Fibroblast of skin of left quadriceps (primary cell): ENCODE measurements at places on chromosomes 5 and 9.

GRCh38 chr5:109163336-109163735 is 246.4 kb downstream of the PJA2 start:
- no peak for DNase-seq

DNA sequence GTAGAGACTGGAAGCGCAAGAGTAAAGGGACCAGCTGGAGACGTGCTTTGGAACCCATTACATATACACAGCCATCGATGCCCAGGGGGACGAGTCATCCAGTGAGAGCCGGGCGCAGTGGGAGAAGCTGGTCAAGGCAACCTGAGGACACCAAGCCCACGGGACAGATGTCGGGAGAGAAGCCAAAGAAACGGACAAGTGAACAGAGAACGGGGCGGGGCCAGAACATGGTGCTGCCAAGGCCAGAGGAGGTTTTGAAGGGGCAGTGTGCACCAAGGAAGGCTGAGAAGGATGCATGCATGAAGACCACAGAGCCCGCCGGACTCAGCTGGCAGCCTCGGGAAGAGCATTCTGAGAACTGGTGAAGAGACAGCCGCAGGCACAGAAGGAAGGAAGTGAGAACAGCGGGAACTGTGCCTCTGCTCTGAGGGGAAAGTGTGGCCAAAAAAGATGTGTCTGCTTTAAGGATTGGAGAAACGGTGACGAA is 20.3 kb downstream of the CAMSAP1 start:
- no peak for DNase-seq

DNA sequence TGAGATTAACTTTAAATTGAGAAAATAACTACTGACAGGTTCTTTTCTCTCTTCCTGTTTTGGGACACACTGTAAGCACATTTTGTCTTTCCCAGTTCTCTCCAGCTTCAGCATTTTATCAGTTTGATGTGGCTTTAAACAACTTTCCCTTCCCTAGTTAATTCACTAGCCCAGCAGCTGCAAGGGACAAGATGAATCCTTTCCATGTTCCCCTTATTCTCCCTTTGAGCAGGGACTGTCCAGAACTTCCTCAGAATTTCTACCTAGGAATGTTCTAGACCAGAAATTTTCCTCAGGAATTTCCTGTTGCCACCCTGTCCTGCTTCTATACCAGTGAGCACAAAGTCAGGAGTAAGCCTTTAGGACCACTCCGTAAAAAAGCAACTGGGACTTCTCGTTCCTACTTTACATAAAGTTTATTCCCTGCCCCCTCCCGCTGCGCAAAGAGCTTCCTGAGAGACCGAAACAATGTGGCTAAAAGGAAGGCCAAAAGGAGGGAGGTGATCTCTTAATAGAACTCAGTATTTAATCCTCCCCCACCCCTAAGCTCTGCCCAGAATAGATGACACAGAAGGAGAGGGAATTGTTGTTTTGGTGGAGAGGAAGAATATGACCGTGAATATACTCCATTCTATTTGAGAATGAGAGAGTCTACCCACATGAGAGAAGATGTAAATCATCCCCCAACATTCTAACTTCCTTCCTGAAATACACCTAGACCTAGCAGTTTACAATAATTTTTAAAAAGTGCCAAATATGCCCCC is 61.9 kb downstream of the GLIS3 start:
- no peak for DNase-seq

DNA sequence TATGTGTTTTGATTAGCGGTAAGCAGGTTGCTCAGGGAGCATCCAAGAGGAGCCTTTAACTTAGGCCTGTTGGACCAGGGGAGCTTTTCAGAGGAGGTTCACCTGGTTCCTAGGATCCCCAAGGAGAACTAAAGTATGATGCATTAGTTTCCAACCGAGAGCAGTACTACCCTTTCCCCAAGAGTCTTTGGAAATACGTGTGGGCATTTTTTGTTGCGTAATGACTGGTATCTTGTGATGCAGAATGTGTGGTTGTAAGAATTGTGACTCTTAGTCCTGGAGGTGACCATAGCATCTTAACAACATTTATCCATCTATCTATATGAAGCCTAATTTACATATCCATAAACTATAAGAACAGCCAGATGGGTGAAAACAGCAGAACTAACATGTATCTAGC is 11.0 kb downstream of the CFAP95 start:
- DNase-seq = no peak

DNA sequence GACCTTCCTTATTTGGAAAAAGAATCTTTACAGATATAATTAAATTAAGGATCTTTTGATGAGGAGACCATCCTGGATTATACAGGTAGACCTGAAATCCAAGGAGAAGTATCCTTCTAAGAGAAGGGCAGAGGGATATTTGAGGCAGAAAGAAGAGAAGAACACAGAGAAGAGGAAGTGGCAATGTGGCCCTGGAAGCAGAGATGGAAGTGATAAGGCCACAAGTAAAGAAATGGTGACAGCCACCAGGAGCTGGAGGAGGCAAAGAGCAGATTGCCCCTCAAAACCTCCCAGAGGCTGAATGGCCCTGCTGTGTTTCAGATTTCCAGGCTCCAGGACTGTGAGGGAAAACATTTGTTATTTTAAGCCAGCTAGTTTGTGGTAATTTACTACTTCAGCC is 93.0 kb upstream of the ANKRD55 start:
- DNase-seq = no peak

GRCh38 chr5:142151436-142152383 is 43.1 kb downstream of the NDFIP1 start:
- peak; percentile 53 for DNase-seq

DNA sequence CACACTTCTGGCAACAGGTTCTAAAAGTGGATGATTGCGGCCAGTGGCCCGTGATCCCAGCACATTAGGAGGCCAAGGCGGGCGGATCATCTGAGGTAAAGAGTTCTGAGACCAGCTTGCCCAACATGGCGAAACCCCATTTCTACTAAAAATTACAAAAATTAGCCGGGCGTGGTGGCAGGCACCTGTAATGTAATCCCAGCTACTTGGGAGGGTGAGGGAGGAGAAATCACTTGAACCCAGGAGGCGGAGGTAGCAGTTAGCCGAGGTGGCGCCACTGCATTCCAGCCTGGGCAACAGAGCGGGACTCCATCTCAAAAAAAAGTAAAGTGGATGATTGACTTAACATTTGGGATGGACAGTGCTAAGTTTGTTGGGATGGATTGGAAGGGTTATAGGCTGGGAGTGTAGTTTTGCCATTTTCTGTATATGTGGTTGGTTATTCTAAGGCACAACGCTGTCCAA is 3.4 kb downstream of the MATR3 start:
- DNase-seq = no peak

DNA sequence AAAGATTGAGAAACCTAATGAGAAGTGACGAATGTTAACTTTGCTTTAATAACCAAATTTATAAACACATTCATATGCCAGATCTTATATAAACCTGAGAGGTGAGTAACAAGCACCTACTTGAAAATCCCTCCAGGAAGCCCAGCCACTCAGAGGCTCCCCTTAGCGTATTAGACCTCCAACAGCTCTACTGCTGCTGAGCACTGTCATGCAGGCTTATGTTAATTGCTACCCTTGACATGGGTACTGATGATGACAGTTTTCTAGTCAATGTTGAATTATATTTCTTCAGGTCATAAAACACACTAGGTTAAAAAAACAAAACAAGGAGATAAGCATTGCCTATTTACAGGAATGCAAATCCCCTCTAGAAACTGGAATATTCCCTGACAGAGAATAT is 161.2 kb downstream of the MPDZ start:
- no peak for DNase-seq

- DNase-seq = peak; percentile 3
Observed at GRCh38 chr9:38620483-38621433, at the start of gene ANKRD18A. Gene ANKRD18A, minus strand, starts transcription at chr9:38620596. Its CDS starts 311 bp downstream, at chr9:38620285.

- no peak for DNase-seq
Observed at GRCh38 chr5:178363501-178364325, 131.1 kb upstream of the PHYKPL start.

DNA sequence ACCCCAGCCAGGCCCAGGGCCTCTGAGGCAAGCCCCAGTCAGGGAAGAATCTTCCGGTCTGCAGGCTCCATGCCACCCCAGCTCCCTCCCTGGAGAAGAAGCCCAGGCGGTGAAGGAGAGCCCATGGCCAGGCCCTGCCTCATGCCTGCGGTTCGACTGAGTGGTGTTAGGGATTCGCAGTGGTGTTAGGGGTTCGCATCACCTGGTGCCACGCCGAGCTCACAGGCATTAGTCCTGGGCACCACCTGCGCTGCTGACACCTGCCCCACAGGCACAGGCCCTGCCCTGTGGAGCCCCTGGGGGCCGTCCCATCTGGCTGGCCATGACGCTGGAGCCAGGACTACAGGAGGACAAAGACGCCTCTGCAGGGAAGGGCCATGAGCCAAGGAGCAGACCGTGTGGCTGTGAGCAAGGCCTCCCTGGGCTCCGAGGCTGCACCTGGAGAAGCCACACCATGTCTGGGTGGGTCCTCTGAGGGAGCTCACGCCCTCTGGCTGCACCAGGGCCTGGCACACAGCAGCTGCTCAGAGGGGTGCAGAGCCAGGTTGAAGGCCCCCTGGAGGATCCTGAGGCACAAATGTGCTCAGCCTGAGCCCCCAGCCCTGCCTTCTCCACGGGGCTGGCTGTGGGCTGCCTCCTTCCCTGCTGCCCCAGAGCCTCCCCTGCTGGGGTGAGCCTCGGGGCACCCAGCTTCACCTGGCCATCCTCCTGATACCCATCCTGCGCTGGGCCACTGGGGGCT is 27.6 kb upstream of the RNF130 start:
- no peak for DNase-seq

DNA sequence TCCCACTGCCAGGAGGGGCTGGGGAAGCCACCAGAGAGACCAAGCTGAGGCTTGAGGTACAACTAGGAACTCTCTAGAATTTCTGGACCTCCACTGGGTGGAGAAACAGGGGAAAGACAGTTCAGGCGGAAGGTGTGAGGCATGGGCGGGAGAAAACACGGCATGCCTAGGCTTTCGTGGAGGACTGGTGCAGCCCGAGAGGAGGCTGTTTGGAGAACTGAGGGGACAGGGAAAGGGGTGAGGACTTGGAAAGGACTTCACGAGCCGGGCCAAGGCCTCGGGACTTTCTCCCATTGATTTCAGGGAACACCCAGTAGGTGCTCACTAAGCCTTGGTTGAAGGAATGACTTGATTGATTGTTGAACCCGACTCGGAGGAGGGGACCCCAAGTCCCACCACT is 9.5 kb upstream of the ADGRD2 start:
- DNase-seq = no peak

GRCh38 chr9:12212860-12213259 is 480.3 kb upstream of the TYRP1 start:
- DNase-seq = no peak

- no peak for DNase-seq
Observed at GRCh38 chr9:36548454-36548853, 24.2 kb upstream of the MELK start.

- DNase-seq = no peak
Observed at GRCh38 chr5:68884883-68885282, 208.9 kb upstream of the SLC30A5 start.

DNA sequence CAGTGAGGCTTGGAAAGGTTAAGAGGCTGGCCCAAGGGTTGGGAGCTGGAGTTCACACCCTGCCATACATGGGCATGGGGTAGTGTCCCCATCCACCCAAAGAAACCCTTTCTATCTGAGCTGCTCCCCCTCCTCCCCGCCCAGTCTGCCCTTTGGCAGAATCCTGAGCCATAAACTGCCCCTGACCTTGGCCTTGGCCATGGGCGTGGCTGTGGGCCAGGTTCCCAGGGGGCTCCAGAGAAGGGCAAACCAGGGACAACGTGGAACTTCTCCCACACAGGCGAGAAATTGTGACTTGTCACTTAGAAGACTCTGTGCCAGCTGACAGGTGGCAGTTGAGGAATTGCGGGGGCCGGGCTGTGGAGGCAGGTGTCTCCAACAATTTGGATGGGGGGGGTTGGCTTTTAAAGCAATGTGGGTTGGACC is 4.8 kb downstream of the FAM78A start:
- DNase-seq = no peak

GRCh38 chr5:140647042-140647419 is 399 bp downstream of the NDUFA2 start:
- DNase-seq = no peak

GRCh38 chr5:152072091-152072490 is 147.4 kb upstream of the GLRA1 start:
- DNase-seq = no peak

GRCh38 chr5:160742446-160742845 is 109.6 kb downstream of the ATP10B start:
- no peak for DNase-seq

DNA sequence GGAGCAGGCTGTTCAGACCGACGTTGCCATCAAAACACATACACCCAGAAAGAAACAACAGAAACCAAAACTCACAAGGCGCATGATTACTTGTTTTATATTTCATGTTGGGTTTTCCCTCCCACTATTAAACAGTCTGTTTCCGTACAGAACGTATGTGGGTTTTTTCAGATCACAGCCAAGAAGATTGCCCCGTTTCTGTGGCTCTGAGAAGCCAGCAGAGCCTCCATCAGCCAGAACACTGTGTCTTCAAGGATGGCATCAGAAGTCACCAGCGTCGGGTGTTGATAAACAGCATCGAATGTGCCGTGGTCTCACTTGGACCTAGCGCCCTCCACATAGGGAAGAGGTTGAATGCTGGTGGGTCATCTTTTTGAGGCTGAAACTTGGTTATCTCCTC is 42.8 kb downstream of the FAM78A start:
- no peak for DNase-seq

DNA sequence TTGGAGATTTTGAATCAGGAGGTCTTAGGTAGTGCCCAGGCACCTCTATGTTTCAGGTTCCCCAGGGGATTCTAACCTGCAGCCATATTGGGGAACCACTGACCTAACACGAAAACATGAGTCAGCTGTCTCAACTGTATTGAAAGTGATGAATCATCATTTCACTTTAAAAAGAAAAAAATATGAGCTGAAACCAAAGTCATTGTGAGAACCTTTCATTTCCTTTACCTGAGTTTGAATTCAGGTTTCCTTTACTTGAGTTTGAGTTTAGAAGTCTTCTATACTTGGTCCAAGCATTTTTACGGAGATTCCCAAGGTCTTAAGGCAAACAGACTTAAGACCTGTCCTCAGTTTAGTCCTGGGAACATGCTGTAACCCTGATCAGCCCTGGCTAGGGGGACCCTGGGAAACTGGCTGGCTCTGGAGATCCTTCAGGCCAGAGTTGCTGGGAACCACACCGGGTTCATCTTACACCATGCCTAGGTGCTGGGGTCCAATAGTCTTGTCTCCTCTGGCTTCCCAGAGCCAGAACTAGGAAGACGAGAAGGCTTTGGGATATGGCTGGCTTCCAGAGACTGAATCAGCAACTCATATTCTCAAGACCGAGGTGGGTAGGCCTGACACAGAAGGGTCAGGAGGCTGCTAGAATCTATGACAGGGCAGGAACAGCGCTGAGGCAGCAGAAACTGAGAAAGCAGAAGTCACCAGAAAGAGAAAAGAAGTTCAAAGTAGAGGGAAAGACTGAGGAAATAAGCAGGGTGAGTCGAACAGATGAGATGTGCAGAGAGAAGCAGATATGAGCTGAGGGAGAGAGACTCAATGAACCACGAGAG is 16.4 kb upstream of the PDCD1LG2 start:
- DNase-seq = no peak

DNA sequence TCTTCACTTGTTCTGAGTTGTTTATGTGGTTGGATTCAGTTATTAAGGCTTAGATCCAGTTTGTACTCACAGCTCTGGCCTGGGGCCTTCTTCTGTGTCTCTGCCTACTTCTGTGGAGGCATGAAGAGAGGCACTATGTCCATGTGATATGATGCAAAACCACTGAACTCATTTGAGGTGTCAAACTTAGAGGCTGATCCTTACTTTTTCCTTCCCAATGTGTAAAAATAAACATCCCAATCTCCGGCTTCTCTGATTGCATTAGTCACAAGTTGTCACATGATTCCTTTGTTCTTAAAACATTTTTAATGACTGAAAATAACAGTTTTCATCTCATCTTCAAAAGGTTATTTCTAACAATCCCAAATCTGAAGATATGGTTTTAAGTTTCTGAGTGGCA is 276.0 kb upstream of the RGMB start:
- DNase-seq = no peak
